Germinal center (tissue), 1 donor: ENCODE measurements at places on chromosomes 1 and 21.

DNA sequence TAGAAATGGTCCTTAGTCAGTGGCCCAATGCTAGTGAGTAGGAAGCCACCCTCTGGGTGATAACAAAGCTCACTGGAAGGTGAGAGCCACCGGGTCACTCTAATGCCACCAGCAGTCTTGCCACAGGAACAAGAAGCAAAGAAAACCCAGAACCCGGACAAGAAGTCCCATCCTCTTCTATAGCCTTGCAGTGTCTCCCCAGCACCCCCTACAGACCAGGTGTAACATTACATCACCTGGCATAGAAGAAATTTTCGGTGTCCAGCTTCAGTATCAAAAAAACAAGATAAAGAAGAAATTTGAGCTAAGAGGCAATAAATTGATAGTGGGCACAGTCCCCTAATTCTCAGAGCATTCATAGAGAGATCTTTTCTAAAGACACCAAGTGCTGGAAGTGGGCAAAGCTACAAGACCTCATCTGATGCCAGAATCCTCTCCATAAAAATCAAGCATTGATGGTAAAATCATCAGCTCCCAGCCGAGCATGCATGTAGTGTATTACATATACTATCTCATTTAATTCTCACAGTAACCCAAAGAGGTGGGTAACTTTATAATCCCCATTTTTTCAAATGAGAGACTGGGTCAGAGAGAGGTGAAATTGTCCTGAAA, 491.0 kb downstream of the MATN1 start:
- DNase-seq: peak; percentile 28

DNA sequence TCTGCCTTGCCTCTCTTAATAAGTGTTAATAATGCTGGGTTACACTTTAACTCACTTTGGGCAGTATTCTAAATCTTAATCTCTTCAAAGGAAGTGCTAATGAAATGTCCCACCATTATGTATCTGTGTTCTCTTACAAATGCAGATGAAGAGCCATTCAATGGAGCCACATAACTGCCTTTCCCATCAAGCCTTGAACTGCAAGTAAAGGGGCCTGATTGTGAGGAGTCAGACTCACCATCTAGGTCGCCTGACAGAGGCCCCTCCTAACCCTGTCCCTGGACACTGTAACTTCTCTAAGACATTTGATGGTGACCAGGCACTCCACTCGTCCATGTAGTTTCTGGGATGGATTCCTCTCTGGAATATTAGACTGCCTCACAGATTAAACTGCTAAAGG, 329.4 kb downstream of the KIF26B start:
- DNase-seq: no peak

GRCh38 chr1:30889511-30889910, 19.0 kb downstream of the SDC3 start:
- DNase-seq: no peak

DNA sequence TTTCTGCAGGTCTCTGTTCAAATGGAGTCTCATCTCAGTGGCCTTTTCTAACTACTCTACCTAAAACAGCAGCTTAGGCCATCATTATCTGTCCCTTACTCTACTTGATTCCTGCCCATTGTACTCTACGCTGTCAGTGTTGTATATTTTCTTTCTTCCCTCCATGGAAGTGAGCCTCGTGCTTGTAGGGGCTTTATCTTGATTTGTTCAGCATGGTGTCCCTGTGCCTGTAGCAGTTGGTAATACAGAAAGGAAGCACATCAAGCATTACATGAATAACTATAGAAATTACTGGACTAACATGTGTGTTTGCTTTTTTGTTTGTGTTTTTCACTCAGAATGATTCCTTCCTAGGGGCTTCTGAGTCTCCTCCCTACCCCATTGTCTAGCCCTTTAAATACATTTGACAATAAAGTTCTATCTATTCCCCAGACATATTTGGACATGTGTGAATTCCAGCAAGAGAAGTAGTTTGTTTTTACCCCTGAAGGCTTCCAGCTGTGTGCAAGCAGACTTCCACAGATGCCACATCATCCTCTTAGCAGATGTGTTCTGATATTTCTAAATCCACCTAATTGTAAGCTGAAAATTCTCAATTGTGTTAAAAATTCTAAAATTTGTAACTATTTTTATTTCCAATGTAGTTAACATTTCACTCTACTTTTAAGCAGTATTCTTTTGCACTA, 40.3 kb downstream of the PRMT2 start:
- DNase-seq: no peak

GRCh38 chr1:51268634-51269033, 32.6 kb downstream of the RNF11 start:
- DNase-seq: no peak
